ENCODE measurements at places on chromosomes 1 and 21. TPM values are rescaled to one million over a fixed set of nuclear protein-coding genes. Genes with fewer than 3 reads are reported as not detected.

TRIM67 gene
- 24.1 TPM for total RNA-seq

RIPPLY3 gene
- total RNA-seq, result not detected

AMIGO1 gene
- 8.2 TPM for total RNA-seq

SNRPE gene
- total RNA-seq, result 61.1 TPM

AGT gene
- total RNA-seq, result 4.1 TPM

WDR4 gene
- total RNA-seq, result 10.2 TPM
